ENCODE measurements at places on chromosomes 4 and X. TPM values are rescaled to one million over a fixed set of nuclear protein-coding genes. Genes with fewer than 3 reads are reported as not detected.

The GYPA gene
- total RNA-seq: not detected

The SRP72 gene
- total RNA-seq: 120 TPM

The USP17L24 gene
- not detected for total RNA-seq

The SOWAHD gene
- total RNA-seq: not detected

The PTPN13 gene
- total RNA-seq: 0.20 TPM

The ESX1 gene
- total RNA-seq: not detected

The RTL9 gene
- total RNA-seq: not detected

The RBM47 gene
- total RNA-seq: 3.9 TPM

The GLRB gene
- total RNA-seq: not detected

The PRRG3 gene
- not detected for total RNA-seq

The SLC10A6 gene
- total RNA-seq: not detected

DNA sequence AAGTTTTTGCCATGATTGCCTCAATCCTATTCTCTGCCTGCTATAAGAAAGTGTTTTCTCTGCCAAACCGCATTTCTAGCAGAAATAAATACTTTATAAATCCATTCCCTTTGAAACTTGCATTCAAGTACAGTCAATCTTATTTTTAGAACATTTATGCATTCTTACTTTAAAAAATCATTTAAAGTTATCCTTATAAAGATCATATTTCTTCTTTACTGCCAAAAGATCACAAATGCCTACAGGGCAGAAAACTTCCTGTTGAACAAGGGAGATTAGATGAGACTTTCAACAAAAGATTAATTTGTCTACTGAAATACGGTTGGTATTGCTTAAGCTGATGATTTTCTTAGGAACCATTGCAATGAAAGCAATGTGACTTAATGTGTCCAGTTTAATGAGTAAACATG is 207.2 kb upstream of the SLIT2 start:
- no peak overlapping the region for H3K27ac ChIP-seq
- H3K36me3 ChIP-seq: no peaks in the 10 kb centered on the region
- H3K4me3 ChIP-seq: no peak overlapping the region

- no peaks in the 10 kb centered on the region for H3K27me3 ChIP-seq
- H3K36me3 ChIP-seq: peaks cover 2% of the 10 kb centered on the region
- no peak for DNase-seq
- no peaks in the 10 kb centered on the region for H3K4me1 ChIP-seq
- no peak overlapping the region for H3K4me3 ChIP-seq
Observed at GRCh38 chr4:145830699-145831098, 107.9 kb downstream of the ZNF827 start.

DNA sequence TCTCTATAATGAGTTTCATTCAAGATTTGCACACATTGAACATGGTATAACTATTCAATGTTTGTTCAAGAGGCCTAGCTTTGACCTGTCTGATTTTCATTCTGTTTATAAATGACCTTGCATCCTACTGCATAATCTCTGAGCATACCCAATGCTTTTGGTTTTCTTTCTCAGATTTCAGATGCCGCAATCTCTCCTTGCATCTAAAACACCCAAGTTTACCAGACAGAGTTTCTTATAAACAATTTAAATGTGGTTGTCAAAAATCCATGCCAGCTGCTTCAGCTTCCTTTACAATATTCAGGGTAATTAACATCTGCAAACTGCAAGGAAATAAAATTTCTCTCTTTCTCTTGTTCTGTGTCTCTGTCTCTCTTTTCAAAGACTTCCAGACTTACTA is 123.0 kb upstream of the PCDH18 start:
- no peaks in the 10 kb centered on the region for H3K4me1 ChIP-seq
- no peak overlapping the region for H3K4me3 ChIP-seq
- H3K27me3 ChIP-seq: no peaks in the 10 kb centered on the region
- DNase-seq: no peak
- no peaks in the 10 kb centered on the region for H3K36me3 ChIP-seq

DNA sequence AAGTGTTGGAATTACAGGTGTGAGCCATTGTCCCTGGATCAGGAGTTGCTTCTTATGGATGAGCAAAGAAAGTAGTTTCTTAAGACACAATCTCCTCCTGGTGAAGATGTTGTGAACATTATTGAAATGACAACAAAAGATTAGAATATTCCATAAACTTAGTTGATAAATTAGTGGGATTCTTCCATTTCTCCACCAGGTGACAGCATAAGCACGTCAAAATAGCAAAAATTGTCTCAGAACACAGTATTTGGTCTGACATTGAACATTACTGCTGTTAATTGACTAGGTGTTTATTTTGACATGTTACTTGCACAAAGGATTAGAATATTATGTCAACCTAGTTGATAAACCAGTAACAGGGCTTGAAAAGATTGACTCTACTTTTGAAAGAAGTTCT is 21.6 kb downstream of the CLDN34 start:
- no peak overlapping the region for H3K27ac ChIP-seq
- H3K36me3 ChIP-seq: no peaks in the 10 kb centered on the region
- no peak for DNase-seq
- H3K4me1 ChIP-seq: no peaks in the 10 kb centered on the region
- H3K27me3 ChIP-seq: no peaks in the 10 kb centered on the region

GRCh38 chrX:8306291-8306925 is 135.3 kb upstream of the VCX2 start:
- no peak overlapping the region for H3K27ac ChIP-seq
- H3K36me3 ChIP-seq: no peaks in the 10 kb centered on the region
- no peak for DNase-seq
- H3K27me3 ChIP-seq: no peaks in the 10 kb centered on the region

DNA sequence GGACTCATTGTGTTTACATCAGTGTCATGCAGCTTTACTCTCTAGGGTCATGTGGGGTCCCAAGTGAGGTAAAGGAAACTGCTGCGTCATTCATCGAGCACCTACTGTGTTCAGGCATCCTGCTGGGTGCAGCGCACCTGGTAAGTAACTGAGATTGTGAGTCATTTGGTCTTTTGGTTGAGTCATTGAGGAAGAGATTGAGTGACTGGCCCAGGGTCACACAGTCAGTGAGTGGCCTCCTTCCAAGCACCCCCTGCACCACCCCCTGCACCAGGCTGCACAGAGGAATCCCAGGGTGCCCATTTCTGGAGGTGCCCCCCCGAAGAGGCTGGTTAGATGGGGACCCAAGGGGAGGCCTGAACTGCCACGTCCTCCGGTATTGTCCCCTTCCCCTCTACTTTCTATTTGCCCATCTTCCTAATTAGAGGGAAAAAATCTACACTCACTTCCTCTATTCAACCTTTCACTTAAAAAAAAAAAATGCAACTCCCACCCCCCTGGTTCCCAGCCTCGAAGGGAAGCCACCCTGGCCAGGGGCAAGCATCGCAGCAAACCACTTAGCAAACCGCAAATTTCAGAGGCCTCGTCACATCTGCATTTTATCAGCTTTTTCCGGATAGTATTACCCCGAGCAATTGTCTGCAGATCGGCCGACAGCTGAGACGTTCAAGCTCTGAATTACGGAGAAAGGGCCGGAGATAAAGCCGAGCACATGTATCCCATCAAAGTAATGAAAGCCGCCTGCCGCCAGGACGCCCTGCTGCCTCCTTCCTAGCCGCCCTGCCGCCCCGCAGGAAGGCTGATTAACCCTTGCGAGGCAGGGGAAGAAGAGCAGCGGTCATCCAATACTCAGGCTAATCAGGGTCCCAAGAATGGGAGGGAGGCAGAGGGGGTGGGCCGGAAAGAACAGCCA is 96.3 kb upstream of the MSX1 start:
- no peaks in the 10 kb centered on the region for H3K36me3 ChIP-seq
- no peak overlapping the region for H3K4me3 ChIP-seq
- no peak overlapping the region for H3K27ac ChIP-seq

- H3K4me3 ChIP-seq: no peak overlapping the region
- no peaks in the 10 kb centered on the region for H3K36me3 ChIP-seq
- H3K27me3 ChIP-seq: no peaks in the 10 kb centered on the region
- no peak for DNase-seq
Observed at GRCh38 chrX:109782994-109783700, 50.1 kb upstream of the ACSL4 start.

DNA sequence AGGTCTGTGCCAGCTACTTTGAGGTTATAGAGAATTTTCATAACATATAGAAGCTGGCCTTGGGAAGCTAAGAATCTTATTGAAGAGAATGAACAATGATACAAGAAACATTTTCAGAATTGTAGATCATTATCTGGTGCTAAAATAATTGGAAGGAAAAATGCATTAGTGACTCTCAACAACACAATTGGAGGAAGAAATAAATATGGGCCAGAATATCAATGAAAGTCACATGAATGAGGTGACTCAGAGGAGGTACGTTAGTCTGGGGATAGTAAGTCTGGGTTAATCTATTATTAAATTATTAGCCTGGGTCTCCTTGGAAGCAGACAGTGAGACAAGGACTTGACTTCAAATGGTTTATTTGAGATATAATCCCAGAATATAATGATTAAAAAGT is 529.3 kb upstream of the SLIT2 start:
- DNase-seq: no peak
- no peaks in the 10 kb centered on the region for H3K4me1 ChIP-seq
- H3K27ac ChIP-seq: no peak overlapping the region

DNA sequence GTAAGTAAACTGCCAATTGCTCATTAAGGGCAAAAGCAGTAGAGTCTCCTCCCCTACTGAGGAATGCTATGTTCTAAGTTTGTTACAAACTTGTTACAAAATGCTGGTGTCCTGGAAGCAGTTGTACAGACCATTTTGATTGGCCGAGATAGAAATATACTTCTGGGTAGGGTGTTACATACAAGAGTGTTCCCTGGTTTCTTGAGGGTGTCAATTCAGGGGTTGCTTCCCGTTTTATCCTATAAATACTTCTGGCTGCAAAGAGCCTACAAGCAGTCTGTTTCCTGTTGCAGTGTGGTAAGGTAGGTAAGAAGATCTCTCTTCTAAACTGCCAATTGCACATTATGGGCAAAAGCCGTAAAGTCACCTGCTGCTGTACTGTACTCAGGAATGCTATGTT is 5.7 kb downstream of the TRPC5OS start:
- no peaks in the 10 kb centered on the region for H3K36me3 ChIP-seq
- DNase-seq: no peak
- no peaks in the 10 kb centered on the region for H3K27me3 ChIP-seq
- H3K27ac ChIP-seq: no peak overlapping the region

- H3K27ac ChIP-seq: no peak overlapping the region
- H3K4me1 ChIP-seq: no peaks in the 10 kb centered on the region
- DNase-seq: no peak
- no peaks in the 10 kb centered on the region for H3K36me3 ChIP-seq
- H3K27me3 ChIP-seq: no peaks in the 10 kb centered on the region
Observed at GRCh38 chr4:24816797-24817196, 21.4 kb downstream of the SOD3 start.

DNA sequence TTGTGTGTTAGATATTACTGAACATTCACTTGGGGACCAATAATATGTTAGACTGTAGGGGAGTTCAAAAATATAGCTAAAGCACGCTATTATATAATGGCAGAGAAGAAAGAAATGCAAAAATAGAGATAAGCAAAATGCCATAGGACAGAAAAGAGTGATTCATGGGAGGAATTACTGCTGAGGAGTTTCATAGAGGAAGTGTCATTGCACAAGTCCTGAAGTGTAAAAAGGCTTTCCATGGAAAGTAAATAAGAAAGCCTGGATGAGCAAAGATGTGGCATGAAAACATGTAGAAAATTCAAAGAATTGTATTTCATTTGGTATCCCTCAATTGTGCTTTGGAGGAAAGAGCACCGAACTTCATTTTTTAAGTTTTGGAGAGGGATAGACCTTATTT is 14.5 kb downstream of the HMGB2 start:
- H3K4me3 ChIP-seq: no peak overlapping the region
- H3K4me1 ChIP-seq: no peaks in the 10 kb centered on the region
- no peak for DNase-seq
- no peak overlapping the region for H3K27ac ChIP-seq

DNA sequence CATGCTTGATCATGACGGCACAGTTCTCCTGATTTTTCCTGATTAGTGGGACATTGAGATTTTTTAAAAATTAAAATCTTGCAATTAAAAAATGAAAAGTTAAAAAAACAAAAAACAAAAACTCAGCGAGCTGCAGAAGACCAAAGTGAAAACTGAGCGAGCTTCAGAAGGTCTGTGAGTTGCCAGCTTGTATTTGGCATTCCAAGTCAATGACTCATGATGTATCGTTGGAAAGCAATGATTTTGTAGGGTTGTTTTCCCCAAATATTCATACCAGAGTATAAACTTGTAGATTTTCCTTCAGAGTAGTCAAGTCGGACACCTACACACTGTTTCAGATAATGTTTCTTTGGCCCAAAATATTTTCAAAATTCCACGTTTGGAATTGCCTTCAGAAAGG is 76.9 kb downstream of the LRRC66 start:
- H3K4me1 ChIP-seq: no peaks in the 10 kb centered on the region
- no peak overlapping the region for H3K4me3 ChIP-seq
- H3K36me3 ChIP-seq: no peaks in the 10 kb centered on the region
- no peak overlapping the region for H3K27ac ChIP-seq
- DNase-seq: no peak
